ENCODE measurements at places on chromosomes 6 and 20.

GRCh38 chr20:32285621-32286371 lies 8.3 kb downstream of the KIF3B start:
- DNase-seq, result no peak

DNA sequence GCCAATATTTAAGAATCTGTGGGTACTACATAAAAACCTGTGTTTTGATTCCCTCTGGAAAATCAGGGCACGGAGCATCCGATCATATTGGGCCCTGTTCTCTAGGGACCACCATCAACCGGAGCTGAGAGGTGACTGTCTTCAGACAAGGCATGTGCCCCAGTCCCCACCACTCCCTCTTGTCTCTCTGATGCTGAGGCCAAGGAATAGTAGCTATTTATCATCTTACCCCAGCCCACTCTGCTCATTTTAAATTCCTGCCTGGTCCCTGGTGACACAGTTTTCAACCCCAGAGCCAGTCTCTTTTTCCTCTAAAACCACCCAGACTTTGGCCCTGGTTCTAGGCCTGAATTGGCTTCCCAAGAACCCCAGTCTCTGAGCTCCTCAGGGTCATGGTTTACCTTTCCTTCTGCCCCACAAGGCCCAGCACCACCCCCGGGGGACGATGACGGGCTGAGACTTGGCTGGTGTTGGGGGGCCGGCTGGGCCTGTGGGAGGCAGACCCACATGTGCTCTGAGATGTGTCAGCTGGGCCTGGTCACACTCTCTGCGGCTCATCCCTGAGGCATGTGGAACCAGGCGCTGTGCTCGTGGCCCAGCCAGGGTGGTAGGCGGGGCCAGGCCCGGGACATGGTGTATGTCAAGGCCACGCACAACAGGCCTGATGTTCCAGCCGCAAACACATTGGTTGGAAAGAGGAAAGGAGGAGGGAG lies 114.4 kb downstream of the CEBPB start:
- DNase-seq, result no peak

DNA sequence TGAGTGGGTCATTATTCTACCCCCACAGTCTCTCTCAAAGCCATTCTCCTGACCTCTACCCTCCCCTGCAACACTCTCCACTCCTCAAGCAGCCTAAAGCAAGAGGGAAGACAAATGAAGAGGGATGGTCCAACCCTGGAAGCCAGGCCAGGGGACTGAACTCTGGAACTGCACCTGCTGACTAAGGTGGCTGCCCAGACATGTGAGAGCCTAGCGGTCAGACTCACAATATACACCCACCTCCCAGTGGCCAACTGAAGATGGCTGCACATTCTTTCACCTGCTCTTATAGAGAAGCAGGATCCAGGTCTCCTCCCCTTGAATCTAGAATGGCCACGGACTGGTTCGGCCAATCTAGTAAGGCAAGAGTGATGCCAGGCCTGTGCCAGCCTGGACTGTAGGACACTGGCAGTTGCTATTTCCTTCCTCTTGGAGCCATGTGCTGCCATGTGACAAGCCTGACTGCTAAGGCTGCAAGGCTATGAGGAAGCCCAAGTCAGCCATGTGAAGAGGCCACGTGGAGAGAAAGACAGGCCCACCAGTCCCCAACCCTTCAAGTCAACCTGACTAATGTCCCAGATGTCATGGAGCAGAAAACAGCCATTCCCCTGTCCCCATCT lies 31.8 kb downstream of the ACSS1 start:
- no peak for DNase-seq

DNA sequence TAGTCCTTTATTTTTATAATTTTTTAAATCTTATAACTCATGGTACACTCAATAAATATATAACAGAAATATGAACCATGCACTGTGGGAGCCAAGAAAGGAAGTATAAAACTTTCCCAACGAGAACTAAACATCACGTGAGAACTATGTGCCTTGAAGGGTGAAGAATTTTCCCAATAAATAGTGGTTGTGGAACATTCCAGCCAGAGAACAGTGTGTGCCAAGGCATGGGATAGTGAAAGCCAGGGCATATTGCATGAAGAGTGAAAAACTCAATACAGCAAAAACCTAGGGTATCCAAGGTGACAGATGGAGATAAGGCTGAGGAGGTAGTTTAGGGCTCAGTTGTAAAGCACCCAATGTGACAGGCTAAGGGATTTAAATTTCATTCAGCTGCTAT lies 86.1 kb downstream of the SIM1 start:
- no peak for DNase-seq

DNA sequence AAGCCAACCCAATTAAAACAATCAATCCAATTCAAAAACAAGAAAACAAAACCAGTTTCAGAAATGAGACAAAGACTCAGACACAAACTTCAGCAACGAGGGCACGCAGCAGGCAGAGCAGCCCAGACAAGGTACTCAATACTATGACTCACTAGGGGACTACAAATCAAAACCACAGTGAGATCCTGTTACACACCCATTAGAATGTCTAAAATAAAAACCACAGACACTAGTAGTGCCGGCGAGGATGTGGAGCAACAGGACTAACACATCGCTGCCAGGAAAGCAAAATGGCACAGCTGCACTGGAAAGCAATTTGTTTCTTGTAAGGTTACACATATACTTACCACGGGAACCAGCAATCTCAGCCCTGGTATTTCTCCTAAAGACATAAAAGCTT lies 28.4 kb upstream of the MAS1L start:
- peak; percentile 9 for DNase-seq

GRCh38 chr20:57199656-57200405 lies 66.6 kb downstream of the BMP7 start:
- DNase-seq, result no peak

GRCh38 chr6:38420207-38420606 lies 219.5 kb downstream of the BTBD9 start:
- no peak for DNase-seq

GRCh38 chr6:105644073-105644489 lies 241.2 kb upstream of the PREP start:
- no peak for DNase-seq

- no peak for DNase-seq
These were observed 12.2 kb downstream of the RAET1G start for GRCh38 chr6:149910721-149911151.

GRCh38 chr6:101597693-101598092 lies 204.2 kb downstream of the GRIK2 start:
- DNase-seq, result no peak

GRCh38 chr6:3881711-3882421 lies 32.7 kb downstream of the FAM50B start:
- no peak for DNase-seq

- DNase-seq, result no peak
These were observed 36.6 kb downstream of the ADGRF1 start for GRCh38 chr6:47005486-47005885.

GRCh38 chr6:112475083-112475482 lies 128.0 kb downstream of the RFPL4B start:
- no peak for DNase-seq

DNA sequence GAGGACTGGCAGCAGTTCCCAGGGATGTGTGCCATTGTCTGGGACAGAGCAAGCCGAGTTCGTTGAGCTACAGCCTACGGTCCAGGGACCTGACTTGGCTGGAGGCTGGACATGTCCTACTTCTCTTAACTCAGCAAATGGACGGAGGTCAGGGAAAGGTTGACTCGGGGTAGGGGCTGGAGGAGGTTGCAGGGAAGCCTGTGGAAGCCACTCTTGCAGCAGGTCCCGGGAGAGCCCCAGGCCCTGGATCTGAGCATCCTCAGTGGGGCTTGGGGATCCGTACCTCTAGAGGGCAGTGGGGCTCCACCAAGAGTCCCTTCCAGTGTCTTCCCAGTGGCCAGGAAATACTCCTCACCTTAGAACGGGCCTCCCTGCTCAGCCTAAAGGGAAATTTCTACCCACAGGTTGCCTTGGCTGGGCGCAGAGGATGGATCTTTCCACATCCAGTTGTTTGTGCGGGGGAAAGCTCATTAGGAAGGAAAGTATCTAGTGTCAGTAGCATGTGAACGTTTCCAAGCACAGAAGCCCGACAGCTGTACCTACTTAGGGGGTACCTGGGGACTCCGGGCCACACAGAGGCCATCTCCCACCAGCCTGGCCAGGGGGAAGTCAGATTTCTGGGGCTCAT lies 170.2 kb downstream of the NFATC2 start:
- DNase-seq, result peak; percentile 36

DNA sequence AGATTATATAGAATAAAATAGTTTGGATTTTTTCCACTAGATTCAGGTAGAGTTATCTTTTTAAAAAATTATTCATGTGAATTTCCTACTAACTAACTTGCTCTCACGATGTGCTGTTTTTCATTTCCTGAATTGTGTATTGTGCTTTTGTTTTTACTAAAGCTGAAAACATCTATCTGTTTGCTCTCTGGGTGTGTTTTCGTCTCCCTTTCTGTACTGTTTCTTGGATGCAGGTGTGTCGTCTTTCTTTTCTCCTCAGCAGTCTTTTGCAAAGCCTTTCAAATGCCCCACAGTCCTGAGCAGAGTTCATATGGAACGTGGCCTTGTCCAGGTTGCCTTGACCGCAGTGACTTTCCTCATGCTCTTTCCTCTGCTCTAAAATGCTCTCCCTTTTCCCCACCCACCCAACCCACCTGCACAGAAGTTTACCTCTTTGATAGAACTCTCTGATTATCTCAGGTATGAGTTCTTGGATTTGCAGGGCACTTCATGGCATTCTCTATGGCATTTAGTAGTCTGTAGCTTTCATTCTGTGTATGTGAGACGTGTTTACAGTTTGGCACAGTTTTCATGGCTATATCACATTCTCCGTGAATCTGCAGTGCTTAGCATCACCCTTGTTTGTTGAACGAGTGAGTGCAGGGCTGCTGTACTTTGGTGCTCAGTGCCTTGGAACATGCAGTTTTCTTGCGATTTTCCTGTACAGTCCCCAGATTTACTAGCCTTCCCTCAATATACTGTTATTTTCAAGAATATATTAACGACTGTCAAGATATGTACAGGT lies 77.1 kb downstream of the FARS2 start:
- no peak for DNase-seq

DNA sequence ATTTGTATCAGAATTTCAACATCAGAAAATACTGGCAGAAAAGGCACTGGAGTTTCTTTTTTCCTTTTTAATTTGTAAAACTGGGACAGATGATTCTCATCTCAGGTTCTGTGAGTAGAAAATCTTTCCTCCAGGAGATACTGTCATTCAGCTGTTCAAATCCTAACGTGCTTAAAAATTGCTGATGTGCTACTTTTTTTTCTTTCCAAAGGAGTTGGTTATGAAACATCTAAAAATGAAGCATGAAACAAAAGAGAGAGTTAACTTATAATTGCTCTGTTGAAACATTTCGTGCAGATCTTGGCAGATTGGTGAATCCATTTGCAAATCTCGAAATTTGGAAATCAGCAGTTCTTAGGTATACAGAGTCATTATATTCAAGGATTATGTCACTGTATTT lies 622.6 kb downstream of the RNF144B start:
- DNase-seq, result no peak

DNA sequence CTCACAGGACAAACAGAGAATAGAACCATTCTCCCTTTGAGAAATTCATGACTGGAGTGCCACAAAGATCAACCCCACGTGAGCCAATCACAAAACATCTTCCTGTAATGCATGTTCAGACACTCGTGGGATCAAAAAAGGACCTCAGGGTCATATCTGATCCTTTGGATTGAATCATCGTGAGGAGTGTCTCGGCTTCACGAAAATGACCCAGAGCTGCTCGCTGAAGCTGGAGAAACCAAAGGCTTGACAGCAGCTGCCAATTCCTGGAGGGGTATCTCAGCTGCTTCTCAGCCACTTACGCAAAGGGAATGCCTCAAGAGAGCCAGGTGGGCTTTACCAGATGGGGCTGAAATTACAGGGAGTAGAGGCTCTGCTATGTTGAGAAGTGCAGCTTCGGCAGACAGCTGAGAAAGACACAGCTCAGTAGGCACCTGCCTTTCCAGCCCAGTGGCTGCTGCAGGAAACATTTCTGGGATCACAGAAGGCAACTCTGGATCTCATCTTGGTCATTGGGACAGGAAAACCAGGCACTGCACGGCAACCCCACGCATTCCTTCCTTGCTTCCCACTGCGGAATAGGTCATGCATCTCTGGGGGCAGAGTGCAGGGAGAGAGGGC lies 813.1 kb downstream of the KIF16B start:
- no peak for DNase-seq

GRCh38 chr20:36887752-36888090 lies 11.8 kb downstream of the TLDC2 start:
- no peak for DNase-seq

GRCh38 chr6:35305117-35305516 lies 7.5 kb downstream of the DEF6 start:
- DNase-seq, result no peak

- DNase-seq, result peak; percentile 30
These were observed 463 bp upstream of the HLA-DMB start for GRCh38 chr6:32941214-32941768.

- DNase-seq, result no peak
These were observed 952 bp upstream of the BRPF3 start for GRCh38 chr6:36195471-36196112.

DNA sequence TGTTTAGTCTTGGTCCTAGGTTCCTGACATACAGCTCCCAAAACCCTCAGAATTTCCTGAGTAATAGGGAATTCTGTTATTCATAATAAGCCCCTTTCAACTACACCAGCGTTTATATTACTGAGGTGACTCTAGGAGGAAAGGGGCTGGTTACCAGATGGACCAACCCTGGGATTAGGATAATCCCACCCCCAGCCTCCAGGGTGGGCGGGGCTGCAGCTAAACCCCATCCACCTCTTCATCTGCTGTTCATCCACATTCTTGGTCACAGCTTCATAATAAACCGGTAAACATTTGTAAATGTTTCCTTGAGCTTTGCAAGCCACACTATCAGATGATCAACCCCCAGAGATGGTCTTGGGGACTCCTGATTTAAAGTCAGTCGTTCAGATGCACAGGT lies 38.3 kb downstream of the NINL start:
- no peak for DNase-seq

GRCh38 chr6:80094017-80094416 lies 12.5 kb upstream of the BCKDHB start:
- DNase-seq, result no peak

- no peak for DNase-seq
These were observed 55.2 kb downstream of the TGM2 start for GRCh38 chr20:38109591-38110524.

GRCh38 chr6:31528307-31528777 lies 420 bp upstream of the MCCD1 start:
- no peak for DNase-seq

- no peak for DNase-seq
These were observed 267.0 kb downstream of the TAF4 start for GRCh38 chr20:61798632-61799031.

GRCh38 chr20:50690650-50691572 lies at the start of gene RIPOR3:
RIPOR3 (minus strand) TSS chr20:50691542; CDS start chr20:50691128, 414 bp downstream.
- no peak for DNase-seq

- DNase-seq, result no peak
These were observed 124.7 kb downstream of the TMEM242 start for GRCh38 chr6:157198425-157199279.

- no peak for DNase-seq
These were observed 223.1 kb upstream of the PRDM1 start for GRCh38 chr6:105862936-105863607.

DNA sequence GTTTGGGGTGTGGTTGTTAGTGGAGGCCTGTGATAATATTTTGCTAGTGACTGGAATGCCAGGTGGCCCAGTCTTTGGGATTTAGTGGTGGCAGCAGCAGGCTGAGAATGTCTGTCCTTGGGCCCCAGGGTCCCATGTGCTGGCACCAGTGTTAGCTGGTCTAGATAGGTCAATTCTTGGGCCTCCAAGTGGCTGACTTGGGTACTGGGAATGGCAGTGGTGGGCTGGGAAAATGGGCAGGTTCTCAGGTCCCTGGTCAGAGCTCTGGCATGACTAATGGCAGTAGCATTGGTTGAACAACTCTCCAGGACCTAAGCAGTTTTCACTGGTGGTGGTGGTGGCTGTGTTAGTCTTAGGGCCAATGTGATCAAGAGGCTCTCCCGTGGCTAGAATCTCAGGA lies 50.3 kb downstream of the OLIG3 start:
- DNase-seq, result no peak

GRCh38 chr6:30211899-30212298 lies 1.3 kb downstream of the TRIM26 start:
- no peak for DNase-seq
